ENCODE measurements at places on chromosomes 3 and 15. TPM values are rescaled to one million over a fixed set of nuclear protein-coding genes. Genes with fewer than 3 reads are reported as not detected.

Gene LMAN1L
- total RNA-seq = 20.6 TPM

DNA sequence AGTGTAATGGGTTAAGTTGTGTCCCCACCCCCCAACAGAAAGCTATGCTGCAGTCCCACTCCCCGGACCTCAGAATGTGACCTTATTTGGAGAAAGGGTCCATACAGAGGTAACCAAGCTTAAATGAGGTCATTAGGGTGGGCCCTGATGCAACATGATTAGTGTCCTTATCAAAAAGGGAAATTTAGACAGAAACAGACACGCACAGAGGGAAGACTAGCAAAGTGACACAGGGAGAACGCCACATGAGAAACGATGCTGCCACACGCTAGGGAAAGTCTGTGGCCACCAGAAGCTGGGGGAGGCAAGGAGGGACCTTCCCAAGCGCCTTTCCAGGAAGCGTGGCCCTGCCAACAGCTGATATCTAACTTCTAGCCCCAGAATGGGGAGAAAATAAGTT lies 65.4 kb downstream of the RPN1 start:
- no peak for DNase-seq

DNA sequence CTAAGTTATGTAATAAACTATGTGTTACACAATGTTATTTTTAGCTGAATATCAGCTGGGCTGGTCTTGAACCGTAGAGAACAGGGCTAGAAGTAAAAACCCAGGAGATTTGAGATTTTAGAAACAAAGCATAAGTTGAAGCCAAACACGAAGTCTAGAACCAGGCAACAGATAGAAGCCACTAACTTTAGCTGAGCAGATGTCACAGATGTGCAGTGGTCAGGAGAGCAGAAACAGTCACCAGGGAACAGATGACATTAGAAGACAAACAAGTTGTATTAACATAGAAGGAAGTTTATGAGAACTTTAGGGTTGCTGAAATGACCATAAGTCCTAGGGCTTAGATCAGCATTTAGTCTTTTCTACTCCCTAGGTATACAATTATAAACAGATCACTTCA lies 731.0 kb downstream of the ZNF385D start:
- DNase-seq = no peak

GRCh38 chr3:153195349-153195879 lies 33.4 kb downstream of the RAP2B start:
- no peak for DNase-seq

Gene ADAMTS7
- 31.0 TPM for total RNA-seq

Gene TBC1D23
- 33.2 TPM for total RNA-seq

Data from Right ventricle myocardium superior (tissue), 1 donor.